ENCODE measurements at places on chromosomes 16 and 17. TPM values are rescaled to one million over a fixed set of nuclear protein-coding genes. Genes with fewer than 3 reads are reported as not detected.

DNA sequence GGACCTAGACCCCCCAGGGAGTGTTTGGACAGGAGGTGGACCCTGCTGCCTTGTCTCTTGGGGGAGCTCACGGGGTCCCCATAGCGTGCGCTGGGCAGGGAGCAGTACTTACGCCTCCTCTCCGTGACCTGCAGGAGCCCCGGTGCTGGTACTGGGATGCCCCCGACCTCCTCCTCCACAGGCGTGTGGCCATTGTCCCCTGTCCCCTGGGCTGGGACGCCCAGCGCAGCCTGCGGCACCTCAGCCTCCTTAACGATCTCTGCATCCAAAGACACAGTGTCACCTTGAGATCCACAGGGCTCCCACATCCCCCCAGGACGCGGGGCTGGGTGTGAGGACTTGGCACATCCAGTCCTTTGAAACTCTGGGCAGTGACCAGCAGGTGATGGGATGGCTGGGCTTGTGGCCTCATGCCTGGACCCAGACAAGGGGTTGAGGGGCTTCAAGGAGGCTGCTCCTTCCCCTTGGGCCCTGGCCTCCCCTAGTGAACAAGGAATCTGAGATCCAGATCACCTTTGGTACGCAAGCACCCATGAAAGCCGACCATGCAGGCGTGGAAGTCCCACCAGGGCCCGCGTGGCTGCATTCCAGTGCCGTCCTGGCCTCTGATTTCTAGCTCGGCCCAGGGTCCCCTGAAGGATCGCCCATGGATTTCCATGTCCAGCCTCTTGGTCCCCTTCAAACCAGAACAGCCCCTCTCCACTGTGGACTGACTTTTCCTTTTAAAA, 9.9 kb downstream of the DBNDD1 start:
- DNase-seq = no peak

KRT31 gene
- not detected for total RNA-seq

DNA sequence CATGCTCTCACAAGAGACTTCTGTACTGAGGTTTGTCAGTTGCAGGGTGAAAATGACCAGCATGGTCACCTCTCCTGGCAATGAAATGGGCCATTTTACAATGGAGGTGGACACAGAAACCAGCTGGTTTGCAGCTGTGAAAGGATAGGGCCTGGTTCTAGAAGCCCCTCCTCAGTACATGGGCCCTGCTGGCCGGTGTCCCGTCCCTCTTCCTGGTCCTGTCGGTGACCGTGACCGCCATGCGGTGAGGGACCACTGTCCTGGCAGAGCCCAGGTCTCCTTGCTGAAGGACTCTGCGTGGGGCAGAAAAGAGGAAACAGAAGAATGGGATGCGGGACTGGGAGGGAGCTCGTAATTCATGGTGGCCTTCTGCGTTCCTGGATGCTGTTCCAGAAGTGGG, 76.0 kb upstream of the ZNF423 start:
- DNase-seq = peak; percentile 47

GRCh38 chr17:74481621-74482020, 15.2 kb downstream of the CD300A start:
- no peak for DNase-seq

KRTAP3-1 gene
- total RNA-seq = not detected

DNA sequence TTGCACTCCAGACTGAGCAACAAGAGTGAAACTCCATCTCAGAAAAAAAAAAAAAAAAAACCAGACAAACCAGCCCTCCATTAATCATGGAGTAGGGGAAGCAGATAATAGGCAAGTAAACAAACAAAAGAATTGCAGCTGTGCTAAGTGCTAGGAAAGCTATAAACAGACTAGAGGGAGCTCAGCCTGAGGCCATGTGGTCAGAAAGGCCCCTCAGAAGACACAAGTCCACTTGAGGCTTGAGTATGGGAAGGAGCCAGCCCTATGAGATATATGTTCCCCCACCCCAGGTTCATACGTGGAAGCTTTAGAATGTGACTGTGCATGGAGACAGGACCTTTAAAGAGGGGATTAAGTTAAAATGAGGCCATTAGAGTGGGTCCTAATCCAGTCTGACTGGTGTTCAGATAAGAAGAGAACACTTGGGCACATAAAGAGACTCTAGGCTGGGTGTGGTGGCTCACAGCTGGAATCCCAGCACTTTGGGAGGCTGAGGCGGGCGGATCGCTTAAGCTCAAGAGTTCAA, 132.6 kb upstream of the NOL11 start:
- no peak for DNase-seq

MYH2 gene
- total RNA-seq = 0.43 TPM

All from posterior vena cava (tissue), 2 donors.